Suppressor macrophage (primary cell): ENCODE measurements at places on chromosomes 6 and 20.

DNA sequence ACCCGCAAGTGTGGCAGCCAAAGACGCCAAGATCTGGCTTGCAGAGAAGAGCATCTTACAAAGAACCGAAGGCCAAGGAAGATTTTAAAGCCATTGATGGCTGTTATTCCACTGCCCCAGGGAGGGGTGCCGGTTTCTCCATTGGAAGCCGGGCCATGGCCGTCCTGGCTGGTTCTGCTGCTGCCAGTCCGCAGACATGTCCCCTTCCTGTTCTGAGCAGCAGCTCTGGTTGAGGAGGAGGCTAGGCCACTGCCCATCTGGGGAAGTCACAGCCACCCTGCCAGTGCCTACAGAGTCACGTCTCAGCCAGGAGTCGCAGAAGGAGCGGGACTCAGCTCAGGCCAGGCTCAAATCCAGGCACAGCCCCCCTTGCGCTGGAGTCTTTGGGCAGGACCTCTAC lies 42.6 kb upstream of the MRGBP start:
- DNase-seq, result no peak

- no peak for DNase-seq
Observed at GRCh38 chr6:100427452-100427851, 37.3 kb downstream of the SIM1 start.

DNA sequence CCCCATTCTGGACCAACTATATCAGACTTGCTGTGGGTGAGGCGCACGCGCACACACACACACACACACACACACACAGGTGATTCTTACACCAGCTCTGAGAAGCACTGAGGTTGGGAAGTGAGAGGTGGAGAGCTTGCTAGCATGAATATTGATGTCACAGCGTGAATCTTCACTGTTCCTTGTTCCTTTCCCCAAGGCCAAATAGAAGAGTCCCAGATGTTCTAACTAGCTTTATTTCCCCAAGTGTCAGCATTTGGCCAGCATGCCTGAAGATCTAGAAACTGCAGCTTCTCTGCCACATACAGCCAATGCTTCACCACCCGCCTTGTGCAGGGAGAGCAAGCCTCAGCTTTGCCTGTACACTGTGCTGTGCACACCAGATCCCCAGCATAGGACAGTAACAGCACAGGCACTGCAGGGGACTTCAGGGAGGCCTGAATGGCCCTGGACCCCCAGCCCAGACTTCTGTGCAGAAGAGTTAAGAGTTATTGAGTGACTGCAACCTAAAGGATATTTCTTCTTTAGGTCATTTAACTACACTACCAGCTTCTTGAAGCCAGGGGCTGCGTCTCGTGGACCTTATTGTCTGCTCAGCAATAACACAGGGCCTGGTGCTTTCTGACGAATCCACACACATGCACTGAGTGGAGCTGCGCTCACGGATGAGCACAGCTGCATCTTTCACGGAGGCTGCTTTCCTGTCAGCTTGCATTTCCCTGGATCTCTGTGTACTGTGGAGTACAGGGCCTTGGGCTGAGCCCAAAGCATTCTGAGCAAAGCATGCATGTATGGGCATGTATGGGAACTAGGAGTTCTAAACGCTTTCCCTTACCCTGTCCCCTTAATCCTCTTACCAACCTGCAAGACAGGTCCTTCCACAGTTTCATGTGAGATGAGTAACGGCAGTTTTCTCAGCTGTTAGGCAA lies 13.9 kb upstream of the CD93 start:
- DNase-seq, result no peak

DNA sequence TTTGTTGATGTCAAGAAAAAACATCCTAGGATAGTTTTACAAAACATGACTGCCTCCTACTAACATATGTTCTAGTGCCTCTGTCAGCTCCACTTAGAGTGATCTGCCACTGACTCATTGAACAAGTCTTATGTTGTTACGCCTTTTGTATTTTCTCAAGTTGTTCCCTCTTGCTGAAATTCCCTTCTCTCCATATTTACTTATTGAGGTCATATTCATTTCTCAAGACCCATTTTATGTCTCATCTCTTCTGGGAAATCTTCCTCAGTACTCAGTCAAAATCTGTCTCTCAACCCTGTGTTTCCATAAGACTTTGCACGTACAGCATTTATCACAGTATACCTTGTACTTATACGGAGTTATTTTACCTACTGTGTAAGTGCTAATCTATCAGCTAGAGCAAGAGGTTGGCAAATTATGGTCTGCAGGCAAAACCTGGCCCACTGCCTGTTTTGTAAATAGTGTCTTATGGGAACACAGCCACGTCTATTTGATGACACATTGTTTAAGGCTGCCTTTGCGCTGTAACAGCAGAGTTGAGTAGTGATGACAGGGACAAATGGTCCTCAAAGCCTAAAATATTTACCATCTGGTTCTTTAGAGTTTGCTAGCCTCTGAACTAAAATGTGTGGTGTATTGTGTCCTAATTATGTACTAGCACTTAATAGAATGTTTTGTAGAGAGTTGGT lies 83.4 kb downstream of the ADGRB3 start:
- DNase-seq, result no peak
